ENCODE measurements at places on chromosomes 12 and 14.

DNA sequence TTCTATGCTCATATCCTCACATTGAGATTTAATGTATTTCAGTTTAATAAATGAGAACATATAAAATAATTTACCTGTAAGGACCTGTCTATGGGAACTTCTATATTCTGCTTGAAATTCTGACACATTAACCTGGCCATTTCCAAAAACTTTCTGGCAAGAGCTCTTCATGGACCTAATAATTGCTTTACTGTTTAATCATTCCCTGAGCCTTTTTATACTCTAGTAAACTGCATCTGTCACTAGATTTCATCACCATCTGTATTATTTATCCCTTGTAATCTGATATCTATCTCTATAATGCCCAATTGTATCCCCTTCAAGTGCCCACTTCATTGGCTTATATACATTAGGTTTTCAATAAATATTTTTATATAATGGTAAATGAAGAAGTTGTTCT lies 327.7 kb downstream of the RAD51B start:
- no peak for DNase-seq

DNA sequence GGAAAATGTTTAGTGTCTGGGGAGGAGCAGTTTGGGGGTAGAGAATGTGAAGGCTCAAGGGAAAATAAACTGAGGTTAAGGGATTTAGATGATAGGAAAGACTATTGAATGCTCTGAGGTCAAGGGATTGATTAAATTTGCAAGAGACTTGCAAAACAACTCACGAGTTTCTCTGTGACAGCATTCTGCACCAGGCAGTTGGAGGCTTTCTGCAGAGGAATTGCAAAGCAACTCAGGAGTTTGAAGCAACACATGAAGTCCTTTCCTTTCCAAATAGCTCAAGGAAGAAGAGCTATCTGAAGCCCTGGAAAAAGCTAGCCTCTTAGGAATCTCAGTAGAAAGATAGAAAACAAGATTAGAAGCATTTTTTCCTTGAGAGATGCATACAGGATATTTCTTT lies 23.9 kb downstream of the SLC7A8 start:
- no peak for DNase-seq

DNA sequence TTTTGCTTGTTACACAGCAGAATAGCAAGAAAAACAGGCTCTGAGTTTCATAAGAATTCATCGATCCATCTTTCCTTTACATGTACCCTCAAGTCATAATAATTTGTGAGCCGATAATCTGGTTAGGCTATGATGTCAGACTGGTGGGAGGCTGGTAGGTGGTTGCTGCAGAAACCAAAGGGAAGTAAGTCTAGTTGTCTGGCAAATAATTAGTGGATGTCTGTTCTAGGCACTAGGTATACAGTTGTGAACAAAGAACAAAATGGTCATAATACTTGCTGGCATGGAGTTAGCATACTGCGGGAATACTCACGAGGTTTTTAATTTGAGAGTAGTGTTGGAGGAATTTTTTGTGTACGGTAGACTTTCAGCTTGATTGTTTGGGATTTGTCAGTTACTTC lies 8.8 kb downstream of the SUSD6 start:
- no peak for DNase-seq

- DNase-seq: no peak
Measured at GRCh38 chr12:67222302-67222701, 46.9 kb upstream of the CAND1 start.

- DNase-seq: no peak
Measured at GRCh38 chr12:78155546-78155945, 324.9 kb downstream of the NAV3 start.

DNA sequence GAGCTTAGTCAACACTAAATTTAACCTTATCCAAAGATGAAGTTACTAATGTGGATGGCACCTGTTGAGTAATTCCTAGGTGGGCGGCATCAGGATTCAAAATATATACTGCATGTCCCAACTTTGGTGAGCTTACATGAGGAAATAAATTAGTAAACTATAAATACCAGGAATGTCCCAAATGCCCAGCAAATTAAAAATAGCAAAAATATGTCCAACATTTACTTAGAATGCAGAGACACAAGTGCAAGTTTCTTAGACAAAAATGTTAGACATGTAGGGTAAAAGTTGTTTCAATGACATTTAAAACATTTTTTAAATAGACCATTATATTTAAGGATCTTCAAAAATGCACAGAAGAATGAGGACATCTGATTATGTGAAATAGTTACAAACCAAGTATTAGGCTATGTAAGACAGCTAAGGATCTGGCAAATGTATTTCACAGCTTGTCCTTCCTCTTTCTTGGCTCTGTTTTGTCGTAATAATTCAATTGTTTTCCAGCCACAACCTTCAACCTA lies 115.9 kb downstream of the NAV3 start:
- no peak for DNase-seq

GRCh38 chr12:63995512-63995911 lies 151.0 kb downstream of the SRGAP1 start:
- no peak for DNase-seq

GRCh38 chr12:5220835-5221234 lies 177.2 kb downstream of the KCNA5 start:
- no peak for DNase-seq

- no peak for DNase-seq
Measured at GRCh38 chr12:130195776-130196175, 33.5 kb downstream of the FZD10 start.

- no peak for DNase-seq
Measured at GRCh38 chr12:58695263-58695662, 225.0 kb downstream of the LRIG3 start.

- no peak for DNase-seq
Measured at GRCh38 chr12:101927036-101927435, 49.7 kb downstream of the DRAM1 start.

- no peak for DNase-seq
Measured at GRCh38 chr12:38872156-38872555, 33.2 kb downstream of the CPNE8 start.

DNA sequence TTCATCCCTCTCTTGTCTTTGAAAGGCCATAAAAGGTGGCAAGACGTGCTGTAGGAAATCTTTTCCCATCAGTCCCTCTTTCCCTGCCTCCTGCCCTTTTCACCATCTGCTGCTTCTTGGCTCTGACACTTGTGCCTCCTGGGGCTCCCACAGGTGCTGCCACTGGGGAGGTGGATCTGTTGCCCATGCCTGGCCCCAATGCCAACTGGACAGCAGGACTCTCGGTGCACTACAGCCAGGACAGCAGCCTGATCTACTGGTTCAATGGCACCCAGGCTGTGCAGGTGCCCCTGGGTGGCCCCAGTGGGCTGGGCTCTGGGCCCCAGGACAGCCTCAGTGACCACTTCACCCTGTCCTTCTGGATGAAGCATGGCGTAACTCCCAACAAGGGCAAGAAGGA lies 6.5 kb downstream of the CLSTN3 start:
- no peak for DNase-seq

DNA sequence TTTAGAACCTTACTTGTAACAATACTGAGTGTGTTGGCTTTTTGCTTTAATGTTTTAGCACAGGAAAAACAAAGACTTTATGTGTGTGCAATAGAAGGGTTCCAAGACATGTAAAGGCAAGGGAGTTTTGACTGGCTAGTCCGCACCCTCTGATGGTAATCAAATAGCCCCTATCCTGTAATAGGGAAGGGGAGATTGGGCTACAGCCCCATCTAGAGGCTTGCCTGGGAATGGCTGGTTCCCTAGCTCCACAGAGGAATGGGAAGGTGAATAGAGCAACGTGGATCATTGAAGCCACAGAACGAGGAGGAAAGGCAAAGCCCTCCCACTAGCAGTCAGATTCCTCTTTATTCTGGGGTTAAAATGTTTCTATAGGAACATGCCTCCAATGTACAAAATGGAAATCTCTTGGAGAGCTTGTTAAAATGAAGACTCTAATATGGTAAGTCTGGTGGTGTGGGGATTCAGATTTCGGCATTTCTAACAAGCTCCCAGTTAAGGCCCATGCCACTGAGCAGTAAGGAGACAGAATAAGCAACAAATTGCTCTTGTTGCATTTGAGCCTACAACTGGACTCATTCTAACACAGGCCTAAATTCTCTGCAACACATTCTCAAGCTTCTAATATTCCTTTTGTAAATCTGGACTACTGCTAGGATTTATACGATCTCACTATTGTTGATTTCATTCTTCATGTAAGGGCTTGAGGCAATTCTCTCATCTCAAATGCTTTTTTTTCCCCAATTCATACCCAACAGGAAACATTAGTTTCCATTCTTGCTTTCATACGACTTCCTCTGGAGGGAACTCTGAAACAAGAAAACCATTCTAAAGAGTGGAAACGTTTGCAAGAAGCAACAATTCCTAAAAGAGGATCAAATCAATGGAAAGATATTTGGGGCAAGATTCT lies 57.1 kb downstream of the NIN start:
- DNase-seq: no peak

DNA sequence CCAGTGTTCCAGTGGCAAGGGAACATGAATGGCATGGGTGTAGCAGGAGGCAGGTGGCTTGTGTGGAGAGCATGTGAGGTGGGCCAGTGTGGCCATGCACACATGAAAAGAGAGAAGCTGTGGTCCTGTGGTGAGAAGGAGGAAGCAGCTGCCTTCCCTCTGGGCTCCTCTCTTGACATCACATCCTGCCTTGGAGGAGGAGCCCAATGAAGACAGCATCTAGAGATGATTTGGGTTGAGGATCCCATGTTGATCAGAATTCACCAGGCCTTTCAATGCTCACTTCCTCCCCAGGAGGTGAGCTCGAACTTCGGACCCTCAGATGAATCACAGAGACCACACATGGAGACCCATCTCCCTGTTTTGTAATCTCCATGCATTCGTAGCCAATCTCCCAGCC lies 82.6 kb downstream of the LRRC74A start:
- no peak for DNase-seq

- no peak for DNase-seq
Measured at GRCh38 chr14:88911809-88912208, 87.4 kb downstream of the TTC8 start.

DNA sequence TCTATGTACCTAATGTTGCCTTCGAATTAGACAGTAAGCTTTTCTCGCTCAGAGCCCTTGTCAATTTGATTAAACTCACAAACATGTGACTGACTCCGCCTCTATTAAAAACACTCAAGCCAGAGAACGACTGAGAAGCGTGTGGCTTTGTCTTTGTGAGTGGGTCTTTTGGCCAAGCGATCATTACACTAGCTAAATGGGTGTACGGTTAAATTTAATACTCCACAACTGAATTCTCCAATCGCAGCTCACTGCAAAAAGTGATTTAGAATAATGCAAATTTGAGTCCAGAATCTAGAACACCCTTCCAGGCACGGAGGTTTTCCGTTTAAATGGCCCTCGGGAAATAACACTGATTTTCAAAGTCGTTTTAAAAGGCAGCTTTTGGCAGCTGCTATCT lies 253.7 kb downstream of the EFCAB11 start:
- DNase-seq: no peak

- DNase-seq: no peak
Measured at GRCh38 chr12:105740369-105740768, 398.4 kb downstream of the NUAK1 start.

DNA sequence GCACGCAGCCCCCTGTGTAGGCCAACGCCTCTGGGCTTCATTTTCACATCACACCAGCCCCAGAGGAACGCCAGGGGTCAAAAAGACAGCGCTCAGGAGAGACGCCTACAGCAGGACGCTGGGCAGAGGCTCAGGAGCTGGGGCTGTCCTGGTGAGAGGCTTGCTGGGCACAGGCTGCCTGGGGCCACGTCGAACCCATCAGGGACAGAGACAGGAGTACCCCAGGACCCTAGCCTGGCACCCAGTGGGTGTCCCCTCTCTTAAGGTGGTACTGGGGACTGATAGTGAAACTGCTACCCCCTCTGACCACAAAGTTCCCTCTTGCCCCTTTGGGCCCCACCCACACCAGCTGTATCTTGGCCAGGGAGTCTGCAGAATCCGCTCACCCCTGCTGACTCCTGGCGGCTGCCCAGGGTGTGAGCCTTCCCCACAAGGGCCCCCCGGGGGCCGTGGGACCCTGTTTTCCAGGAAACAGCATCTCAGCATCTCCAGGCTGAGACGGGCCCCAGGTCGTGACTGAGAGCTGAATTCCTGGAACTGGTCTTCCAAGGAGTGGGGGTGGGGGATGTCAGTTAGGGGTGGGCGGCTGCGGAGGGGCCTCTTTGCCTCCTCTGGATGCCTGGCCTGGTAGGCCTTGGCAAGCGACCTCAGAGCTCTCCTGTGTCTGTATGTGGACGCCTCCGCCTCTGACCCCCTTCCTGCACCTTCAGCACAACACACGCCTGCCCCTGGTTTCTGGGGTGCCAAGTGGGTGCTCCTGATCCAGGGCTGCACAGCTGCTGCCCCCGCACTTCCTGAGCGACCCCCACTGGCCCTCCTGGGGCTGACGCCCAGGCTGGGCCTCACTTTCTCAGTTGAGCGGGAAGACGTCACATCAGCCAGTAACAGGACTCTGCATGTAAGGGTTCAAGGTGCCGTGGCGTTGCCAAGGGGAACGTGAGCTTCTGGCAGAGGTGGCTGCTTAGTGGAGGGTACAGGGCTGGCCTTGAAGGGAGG lies 321.9 kb upstream of the RTL1 start:
- DNase-seq: no peak

DNA sequence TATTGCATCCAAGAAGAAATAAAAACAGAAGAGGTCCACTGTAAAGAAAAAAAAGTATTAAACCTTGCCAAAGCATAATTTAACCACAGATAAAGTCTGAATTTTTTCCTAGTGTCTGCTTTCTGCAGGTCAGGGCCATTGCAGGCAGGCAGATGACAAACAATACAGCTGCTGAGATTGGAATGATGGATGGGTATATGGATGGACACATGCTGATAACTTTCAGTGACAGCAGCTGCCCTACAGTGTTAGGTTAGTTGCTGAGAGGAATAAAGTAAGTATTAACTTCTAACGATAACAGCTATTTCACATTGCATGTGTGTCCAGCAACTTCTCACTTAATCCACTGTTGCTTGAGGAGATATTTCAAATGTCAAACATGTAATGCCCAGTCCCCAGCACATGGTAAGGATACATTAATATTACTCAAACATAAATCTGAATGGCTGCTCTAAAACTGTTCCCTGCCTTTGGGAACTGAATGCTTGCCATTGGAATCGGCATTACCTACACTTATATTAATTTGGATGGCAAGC lies 515.3 kb downstream of the RMST start:
- DNase-seq: no peak

DNA sequence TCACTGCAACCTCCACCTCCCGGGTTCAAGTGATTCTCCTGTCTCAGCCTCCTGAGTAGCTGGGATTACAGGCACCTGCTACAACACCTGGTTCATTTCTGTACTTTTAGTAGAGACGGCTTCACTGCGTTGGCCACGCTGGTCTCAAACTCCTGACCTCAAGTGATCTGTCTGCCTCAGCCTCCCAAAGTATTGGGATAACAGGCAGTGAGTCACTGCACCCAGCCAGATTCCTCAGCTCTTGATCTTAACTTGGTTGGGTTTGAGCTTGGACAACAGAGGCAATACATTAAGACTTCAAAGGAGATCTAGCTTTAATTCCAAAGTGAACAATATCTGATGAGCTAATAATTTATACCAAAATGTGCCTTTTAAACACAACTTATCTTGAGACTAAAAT lies 5.6 kb downstream of the DAZAP2 start:
- DNase-seq: no peak

- DNase-seq: no peak
Measured at GRCh38 chr14:76827696-76828296, 1.6 kb downstream of the LRRC74A start.

- no peak for DNase-seq
Measured at GRCh38 chr12:131007031-131007739, 53.5 kb downstream of the ADGRD1 start.

GRCh38 chr12:121889274-121889624 lies 659 bp downstream of the PSMD9 start:
- no peak for DNase-seq

Measured in glomerular endothelial cell (primary cell).